Activated T-cell treated with anti-CD3 and anti-CD28 coated beads for 1 hour (primary cell): ENCODE measurements at places on chromosomes 4 and X.

DNA sequence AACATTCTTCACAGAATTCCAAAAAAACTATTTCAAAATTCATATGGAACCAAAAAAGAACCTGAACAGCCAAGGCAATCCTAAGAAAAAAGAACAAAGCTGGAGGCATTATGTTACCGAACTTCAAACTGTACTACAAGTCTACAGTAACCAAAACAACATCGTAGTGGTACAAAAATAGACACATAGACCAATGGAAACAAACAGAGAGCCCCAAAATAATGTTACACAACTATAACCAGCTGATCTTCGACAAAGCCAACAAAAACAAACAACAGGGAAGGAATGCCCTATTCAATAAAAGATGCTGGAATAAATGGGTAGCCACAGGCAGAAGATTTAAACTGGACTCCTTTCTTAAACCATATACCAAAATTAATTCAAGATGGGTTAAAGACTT, 1189.6 kb downstream of the PCDH18 start:
- DNase-seq = no peak

GRCh38 chrX:110561034-110561433, 202.4 kb downstream of the RTL9 start:
- no peak for DNase-seq

DNA sequence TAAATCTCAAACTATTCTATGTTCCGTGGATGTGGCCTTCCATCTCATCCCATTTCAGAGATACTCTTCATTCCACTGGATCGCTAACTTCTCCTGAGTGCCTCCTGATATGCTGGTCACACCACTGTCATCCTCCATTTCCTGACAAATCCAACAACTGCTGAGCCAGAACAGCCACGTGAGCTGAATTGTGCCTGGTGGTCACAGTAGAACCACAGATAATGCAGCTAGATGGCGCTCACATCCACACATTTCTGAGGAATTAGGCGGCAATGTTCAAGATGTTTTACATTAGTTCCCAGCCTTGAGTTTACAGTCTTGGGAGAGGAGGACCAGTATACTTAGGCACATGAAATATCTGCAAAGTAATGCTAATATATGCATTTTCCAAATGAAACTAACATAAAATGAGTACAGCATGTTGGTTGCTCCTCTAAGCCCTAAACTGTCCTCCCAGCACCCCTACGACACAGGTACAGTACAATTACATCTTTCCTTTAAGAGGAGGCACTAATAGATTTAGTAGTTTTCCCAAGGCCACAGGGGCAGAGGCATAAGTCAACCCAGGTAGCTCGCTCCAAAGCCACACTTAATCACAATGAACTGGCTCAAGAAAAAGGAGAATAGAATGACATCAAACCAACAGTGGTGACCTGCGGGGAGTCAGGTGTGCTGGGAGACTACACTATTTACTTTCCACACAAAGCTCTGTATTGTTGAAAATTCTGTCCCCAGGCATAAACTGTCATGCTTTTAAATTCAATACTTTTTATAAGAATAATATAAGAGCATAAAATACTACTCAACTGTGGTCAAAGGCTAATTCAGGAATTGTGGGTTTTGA, 134.2 kb downstream of the CHIC2 start:
- DNase-seq = peak; percentile 43

DNA sequence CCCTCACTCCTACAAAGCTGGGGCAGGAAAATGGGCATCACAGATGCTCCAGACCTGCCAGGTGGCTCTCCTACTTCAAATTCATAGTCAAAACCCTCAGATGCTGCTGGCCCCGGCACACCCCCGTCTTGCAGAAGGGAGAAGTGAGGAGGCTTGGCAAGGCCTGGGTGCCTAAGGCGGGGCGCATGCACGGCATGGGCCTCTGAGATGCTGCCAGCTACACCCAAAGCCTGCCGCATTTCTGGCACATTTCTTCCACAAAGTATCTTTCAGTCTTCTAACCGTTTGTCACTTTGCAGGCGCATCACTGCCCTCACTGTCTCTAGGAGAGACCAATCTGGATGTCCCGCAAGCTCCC, 19.6 kb downstream of the WDR1 start:
- DNase-seq = no peak

- no peak for DNase-seq
These were observed 350.0 kb upstream of the CTSO start for GRCh38 chr4:156303708-156304107.

- no peak for DNase-seq
These were observed 315.4 kb upstream of the IGFBP7 start for GRCh38 chr4:57425610-57426009.

- no peak for DNase-seq
These were observed 100.9 kb downstream of the MAMLD1 start for GRCh38 chrX:150464001-150464400.

- no peak for DNase-seq
These were observed 1196.7 kb downstream of the RAPGEF2 start for GRCh38 chr4:160299608-160300007.

GRCh38 chr4:8282134-8282641, 12.6 kb downstream of the HTRA3 start:
- no peak for DNase-seq

GRCh38 chr4:18100657-18101056, 79.1 kb upstream of the LCORL start:
- no peak for DNase-seq

DNA sequence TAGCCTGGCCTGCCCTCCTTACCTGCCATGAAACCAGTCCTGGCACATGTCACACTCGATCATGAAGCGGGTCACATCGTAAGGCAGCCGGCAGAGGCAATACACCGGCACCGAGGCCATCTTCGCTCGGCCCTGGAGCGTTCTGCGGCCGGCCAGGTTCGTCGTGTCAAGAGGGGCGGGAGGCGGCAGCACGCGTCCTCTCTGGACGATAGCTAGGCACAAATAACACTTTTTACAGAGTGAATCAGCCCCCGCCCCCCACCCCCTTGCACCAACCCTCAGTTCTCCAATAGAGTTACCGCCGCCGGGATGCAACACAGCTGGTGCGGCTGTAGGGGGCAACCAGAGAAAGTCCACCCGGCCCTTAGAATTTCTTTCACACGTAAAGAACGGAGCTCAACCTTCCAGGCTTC, 1.7 kb downstream of the PHF8 start:
- DNase-seq = peak; percentile 5

DNA sequence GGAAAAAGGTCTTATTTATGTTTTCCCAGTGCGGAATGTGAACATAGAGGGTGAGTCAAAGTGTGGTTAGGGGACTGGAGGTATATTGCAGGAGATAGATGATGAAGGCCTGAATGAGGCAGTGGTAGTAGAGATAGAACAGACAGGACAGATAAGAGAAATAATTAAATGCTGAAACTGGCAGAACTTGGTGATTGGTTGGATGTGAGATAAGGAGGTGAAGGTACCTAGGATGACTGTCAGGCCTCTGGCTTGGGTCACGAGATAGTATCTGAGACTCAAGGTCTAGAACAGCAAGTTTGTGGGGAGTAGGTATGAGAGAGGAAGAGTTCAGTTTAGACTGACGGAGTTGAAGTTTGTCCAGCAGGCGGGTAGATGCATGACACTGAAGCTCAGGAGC, 3.5 kb downstream of the MND1 start:
- DNase-seq = no peak

DNA sequence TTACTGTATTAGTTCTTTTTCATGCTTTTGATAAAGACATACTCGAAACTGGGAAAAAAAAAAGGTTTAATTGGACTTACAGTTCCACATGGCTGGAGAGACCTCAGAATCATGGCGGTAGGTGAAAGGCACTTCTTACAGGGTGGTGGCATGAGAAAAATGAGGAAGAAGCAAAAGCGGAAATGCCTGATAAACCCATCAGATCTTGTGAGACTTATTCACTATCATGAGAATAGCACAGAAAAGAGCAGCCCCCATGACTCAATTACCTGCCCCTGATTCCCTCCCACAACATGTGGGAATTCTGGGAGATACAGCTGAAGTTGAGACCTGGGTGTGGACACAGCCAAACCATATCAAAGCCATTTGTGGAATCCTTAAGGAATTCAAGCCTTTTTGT, 1238.9 kb downstream of the ADGRL3 start:
- DNase-seq = no peak

- DNase-seq = no peak
These were observed 414.2 kb upstream of the DIPK2B start for GRCh38 chrX:45614853-45615252.

- no peak for DNase-seq
These were observed 122.5 kb downstream of the NFKB1 start for GRCh38 chr4:102623622-102624021.

- no peak for DNase-seq
These were observed 6.2 kb upstream of the MGAT4D start for GRCh38 chr4:140504261-140504660.

- DNase-seq = no peak
These were observed 24.8 kb downstream of the ELF2 start for GRCh38 chr4:139152249-139152648.

DNA sequence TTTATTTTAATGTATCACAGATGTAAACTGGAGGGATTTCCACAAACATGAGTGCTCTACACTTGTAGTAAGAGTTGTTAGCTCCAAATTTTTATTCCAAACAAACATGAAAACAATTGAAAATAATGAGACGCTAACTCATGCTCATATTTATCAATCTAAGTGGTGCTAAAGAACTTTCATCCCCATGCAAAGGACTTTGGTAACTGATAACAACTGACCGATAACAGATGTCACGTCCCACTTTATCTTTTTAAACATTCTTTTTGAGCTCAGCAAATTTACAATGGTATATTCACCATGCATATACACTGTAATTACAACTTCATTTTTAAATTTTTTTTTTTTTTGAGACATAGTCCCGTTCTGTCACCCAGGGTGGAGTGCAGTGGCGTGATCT, 15.6 kb upstream of the MAOA start:
- DNase-seq = no peak

GRCh38 chr4:90227177-90227576, 100.0 kb downstream of the CCSER1 start:
- no peak for DNase-seq

GRCh38 chrX:103584596-103584995, 719 bp upstream of the TCEAL4 start:
- DNase-seq = no peak

DNA sequence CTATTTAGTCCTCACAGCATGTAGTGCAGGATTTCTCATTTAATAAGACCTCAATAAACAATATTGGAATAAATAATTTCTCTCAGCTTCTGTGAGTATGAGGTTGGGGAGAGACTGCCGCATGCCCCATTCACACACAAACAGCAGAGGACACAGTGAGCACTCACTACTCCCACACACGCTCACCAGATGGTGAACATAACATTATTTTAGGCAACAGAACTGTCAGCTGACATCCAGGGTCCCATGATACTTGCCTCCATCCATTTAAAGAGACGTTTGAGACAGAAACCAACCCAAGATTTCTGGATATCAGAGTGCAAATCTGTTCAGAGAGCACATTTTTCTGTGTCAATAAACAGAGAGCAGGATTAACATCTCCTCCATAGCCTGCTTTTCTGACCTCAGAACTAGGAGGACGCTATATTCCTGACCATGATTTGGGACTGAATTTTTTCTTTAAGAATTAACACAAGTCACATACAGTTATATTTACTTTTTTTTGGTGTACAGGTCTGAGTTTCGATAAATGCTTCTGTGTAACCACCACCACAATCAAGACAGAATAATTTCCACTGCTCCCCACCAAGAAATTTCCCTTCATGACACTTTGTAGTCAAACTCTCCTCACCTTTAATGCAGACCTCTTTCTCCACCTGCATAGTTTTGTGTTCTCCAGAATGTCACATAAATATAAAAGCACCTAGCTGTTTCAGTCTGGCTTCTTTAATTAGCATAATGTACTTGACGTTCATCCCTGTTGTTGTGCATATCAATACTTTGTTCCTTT, 16.7 kb downstream of the GPRIN3 start:
- no peak for DNase-seq

DNA sequence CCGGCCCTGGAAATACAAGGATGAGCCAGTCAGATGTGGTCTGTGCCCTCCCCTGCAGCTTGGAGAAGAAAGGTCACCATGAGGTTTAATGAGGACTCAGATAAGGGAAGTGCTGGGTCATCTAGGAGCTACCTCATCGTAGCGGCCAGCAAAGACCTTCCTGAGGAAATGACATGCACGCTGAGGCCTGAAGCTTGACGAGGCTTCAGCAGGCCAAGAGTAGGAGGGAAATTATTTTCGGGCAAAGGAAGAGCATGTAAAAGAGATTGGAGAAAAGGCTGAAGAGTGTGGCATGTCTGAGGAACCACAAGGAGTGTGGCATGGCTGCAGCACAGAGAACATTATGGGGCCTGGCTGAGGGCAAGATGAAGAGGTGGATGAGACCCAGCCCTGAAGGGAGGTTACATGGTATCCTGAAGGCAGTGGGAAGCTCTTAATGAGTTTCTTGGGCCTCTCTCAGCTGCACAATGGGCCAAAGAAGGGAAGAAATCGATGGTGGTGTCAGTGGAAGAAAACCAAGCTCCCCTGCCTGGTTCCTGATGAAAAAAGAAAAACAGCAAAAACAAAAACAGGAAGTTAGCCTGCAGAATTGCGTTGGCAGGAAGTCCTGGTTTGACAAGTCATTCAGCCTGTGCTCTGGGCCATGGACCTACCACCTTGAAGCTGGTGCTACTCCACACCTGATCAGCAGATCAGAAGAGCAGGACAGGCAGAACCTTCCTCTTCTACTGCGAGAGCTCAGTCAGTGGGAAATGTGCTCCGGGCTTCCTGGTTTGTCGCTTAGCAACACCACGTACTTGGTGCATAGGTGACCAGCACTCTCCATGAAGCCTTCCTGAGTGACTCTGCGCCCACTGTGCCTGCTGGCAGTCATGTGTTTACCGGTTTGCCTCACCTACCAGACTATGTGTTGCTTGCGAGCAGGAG, 134.5 kb upstream of the KLF3 start:
- DNase-seq = no peak

GRCh38 chr4:152430507-152430906, 105.4 kb downstream of the FBXW7 start:
- DNase-seq = no peak

DNA sequence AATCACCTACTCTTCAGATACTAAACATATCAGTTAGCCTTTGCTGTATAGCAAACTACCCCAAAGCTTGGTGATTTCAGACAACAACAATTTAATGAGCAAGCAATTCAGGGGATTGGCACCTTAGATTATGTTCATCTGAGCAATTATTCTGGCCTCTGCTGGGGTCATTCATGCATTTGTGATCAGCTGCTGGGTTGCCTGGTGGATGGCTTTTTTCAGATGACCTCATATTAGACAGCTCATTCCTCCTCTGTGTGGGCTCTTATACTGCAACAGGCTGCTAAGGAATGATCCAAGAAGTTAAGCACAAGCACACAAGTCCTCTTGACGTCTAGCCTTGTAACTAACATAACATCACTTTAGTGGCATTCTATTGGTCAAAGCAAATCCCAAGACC, 153.0 kb upstream of the PPP1R2C start:
- no peak for DNase-seq

GRCh38 chrX:21798677-21799219, 40.7 kb upstream of the MBTPS2 start:
- no peak for DNase-seq

DNA sequence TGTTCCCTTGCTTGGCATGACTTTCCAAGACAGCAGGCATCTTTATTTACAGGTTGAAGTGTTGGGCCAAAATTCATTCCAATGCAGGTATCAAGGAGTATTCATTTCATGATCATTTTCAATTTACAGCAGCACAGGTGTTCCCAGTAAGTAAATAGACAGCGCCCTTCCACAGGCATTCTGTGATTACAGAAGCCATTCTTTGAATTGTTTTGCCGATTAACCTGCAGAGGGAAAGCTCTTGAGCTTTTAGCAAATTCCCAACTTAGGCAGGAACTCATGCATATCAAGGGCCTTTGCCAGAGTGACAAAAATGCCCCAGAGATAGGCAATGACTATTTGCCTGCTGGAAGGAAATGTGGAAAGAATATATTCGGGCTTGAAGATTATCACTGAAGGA, 6.8 kb downstream of the TXK start:
- DNase-seq = no peak

GRCh38 chrX:22662776-22663175, 337.0 kb upstream of the DDX53 start:
- DNase-seq = no peak
